Fibroblast of the aortic adventitia (primary cell): ENCODE measurements at places on chromosomes 4 and X. TPM values are rescaled to one million over a fixed set of nuclear protein-coding genes. Genes with fewer than 3 reads are reported as not detected.

The EGFL6 gene
- total RNA-seq = 0.27 TPM in 1 of 2 replicates, not detected in the other

The AWAT1 gene
- total RNA-seq = not detected in 2 replicates

The FRMPD3 gene
- 0.09 and 0.16 TPM in 2 replicates for total RNA-seq

The RHOXF2 gene
- total RNA-seq = not detected in 2 replicates

The GABRG1 gene
- total RNA-seq = not detected in 2 replicates

The PPP4R3C gene
- total RNA-seq = not detected in 2 replicates

The SLC25A43 gene
- 9.3 and 22.9 TPM in 2 replicates for total RNA-seq

The PGK1 gene
- 144 and 222 TPM in 2 replicates for total RNA-seq

The NKX1-1 gene
- not detected in 2 replicates for total RNA-seq

The CXCL6 gene
- total RNA-seq = 1.4 and 19.0 TPM in 2 replicates

The QDPR gene
- 16.4 and 38.7 TPM in 2 replicates for total RNA-seq

The NLGN3 gene
- total RNA-seq = 1.5 and 4.2 TPM in 2 replicates

The IL21 gene
- not detected in 2 replicates for total RNA-seq

The AADAT gene
- 6.2 and 7.4 TPM in 2 replicates for total RNA-seq

The FAT4 gene
- 29.2 and 32.8 TPM in 2 replicates for total RNA-seq

The DUX4 gene
- not detected in 2 replicates for total RNA-seq

The BMP3 gene
- 0.18 TPM in 1 of 2 replicates, not detected in the other for total RNA-seq
